ENCODE measurements at places on chromosomes 6 and 20.

GRCh38 chr20:44143936-44144335 lies 43.1 kb downstream of the JPH2 start:
- DNase-seq, result no peak

GRCh38 chr20:32396646-32397160 lies 38.6 kb downstream of the ASXL1 start:
- no peak for DNase-seq

- no peak for DNase-seq
These were observed 7.7 kb downstream of the BRPF3 start for GRCh38 chr6:36204068-36204753.

GRCh38 chr6:8549074-8549790 lies 113.9 kb upstream of the SLC35B3 start:
- no peak for DNase-seq

All from caudate nucleus (tissue), 63 donors.